Kidney capillary endothelial cell (primary cell): ENCODE measurements at places on chromosomes 12 and 14.

GRCh38 chr12:25058658-25059058 lies 109.8 kb upstream of the BCAT1 start:
- DNase-seq: no peak

- DNase-seq: no peak
These were observed 54.1 kb downstream of the BEGAIN start for GRCh38 chr14:100532906-100533655.

DNA sequence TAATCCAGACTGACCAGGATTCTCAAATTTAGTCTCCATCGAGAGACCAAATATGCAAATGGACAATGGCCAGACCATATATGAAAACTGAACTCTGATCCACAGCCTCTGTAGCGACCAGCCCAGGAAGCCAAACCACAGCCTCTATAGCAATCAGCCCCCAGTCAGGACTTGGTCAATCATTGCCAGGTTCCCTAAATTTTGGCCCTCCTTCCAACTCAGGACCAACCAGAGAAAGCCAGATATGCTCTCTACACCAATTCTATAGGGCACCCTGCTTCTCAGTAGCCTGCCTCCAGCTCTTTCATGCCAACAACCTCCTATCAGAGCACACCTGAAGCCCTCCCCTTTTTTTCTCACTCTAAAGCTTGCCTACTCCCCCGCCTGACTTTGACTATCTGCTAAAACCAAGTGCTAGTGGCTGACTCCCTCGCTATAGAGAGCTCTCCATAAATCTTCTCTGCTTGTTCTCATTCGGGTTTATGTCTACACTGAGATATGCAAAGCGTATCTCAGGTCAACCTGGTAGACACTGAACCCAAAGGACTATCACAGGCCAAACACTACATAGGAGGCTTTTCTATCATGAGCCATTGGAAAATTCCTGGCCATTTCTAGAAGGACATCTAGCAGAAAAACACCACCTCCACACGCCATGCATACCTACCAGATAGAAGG lies 110.5 kb upstream of the FUT8 start:
- no peak for DNase-seq

- no peak for DNase-seq
These were observed 641.9 kb upstream of the FBXO33 start for GRCh38 chr14:40074169-40074568.

DNA sequence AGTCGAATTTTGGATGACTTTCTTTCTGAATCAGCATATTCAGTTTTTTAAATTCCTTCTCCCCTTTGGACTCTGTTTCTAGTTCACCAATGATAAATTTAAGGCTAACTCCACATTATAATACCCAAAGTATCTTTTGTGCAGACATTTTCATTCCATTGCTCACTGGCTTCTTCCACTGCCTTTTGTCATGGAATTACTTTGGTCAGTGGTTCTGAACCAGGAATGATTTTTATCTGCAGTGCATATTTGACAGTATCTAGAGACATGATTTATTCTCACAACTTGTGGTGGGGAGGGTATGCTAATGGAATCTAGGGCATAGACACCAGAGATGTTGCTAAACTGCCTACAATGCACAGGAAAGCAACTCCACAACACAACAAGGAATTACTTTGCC lies 234.4 kb upstream of the PRKD1 start:
- DNase-seq: no peak

- DNase-seq: no peak
These were observed 2.4 kb upstream of the RXYLT1 start for GRCh38 chr12:63777340-63777739.

GRCh38 chr12:64486657-64487056 lies 34.7 kb downstream of the TBK1 start:
- no peak for DNase-seq

GRCh38 chr12:71162832-71163763 lies 5.3 kb upstream of the TSPAN8 start:
- DNase-seq: no peak

GRCh38 chr14:65330416-65330815 lies 82.1 kb upstream of the FUT8 start:
- DNase-seq: no peak

GRCh38 chr12:94807951-94808350 lies 157.6 kb upstream of the TMCC3 start:
- DNase-seq: no peak

- no peak for DNase-seq
These were observed 86.5 kb downstream of the PIWIL1 start for GRCh38 chr12:130423991-130424857.

GRCh38 chr12:104469066-104469465 lies 12.3 kb downstream of the CHST11 start:
- DNase-seq: no peak

GRCh38 chr12:64025174-64025958 lies 180.9 kb downstream of the SRGAP1 start:
- no peak for DNase-seq

DNA sequence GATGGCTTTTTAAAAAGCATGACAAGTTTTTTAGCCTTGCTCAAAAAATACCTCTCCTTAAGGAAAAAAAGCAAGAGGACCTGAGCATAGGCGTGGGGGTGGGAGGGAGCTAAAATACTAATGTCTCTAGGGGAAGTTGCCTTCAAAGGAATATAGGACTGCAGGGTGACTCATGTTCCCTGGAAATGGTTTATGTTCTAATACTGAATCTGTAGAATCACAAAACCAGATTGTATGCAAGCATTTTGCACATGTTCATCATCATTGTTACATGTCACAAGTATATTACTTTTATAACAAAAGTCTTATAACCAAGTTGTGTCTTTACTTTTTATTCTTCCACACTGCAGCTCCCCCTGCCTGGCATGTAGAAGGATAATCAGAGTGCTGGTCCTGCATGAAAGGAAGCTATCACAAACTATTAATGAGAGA lies 36.6 kb downstream of the GPR135 start:
- DNase-seq: peak; percentile 60

DNA sequence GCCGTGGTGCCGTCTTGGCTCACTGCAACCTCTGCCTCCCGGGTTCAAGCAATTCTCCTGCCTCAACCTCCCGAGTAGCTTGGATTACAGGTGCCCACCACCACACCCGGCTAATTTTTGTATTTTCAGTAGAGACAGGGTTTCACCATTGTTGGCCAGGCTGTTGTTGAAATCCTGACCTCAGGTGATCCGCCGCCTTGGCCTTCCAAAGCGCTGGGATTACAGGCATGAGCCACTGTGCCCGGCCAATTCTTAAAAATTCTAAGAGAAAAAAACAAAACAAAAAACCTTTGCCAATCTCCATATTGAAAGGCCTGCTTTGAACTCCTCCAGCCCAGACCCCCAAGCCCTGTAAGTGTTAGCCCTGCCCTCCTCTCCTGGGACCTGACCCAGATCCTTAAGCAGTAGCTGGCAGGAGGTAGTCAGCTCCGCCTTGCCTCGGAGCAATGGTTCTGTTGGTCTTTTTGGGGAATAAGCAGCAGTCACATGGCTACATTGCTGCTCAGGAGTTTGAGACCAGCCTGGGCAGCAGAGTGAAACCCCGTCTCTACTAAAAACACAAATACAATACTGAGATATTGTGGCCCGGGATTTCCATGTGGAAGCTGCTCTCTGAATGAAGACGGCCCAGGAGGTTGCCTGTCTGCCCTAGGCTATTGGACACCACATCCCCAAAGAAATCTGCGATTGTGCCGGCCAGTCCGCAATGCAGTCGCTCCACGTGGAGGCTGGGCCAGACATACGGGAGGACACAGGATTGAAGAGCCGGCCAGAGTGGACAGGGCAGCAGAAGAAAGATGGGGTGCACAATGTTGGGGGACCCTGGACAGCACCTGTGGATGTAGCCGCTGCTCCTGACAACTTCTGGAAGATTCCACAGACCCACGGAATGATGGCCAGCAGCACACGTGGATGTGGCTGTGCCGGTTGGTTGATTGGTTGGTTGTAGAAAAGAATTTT lies 28.8 kb upstream of the BEGAIN start:
- no peak for DNase-seq

DNA sequence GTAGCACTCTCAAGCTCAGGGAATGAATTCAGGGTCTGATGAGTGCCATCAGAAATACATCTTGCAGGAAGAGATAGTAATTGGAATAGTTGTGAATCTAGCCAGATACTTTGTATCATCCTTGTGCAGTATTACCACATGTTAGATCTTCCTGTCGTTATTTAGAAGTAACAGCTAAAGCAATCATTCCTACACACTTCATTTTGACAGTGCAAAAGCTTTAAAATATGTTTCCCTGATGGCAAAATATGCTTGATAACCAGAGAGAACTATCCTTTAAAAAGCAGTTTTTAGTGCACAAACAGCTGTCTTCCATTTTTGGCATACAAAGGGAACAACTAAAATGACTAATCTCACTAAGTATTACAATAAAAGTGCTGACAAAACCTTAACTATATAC lies 149.5 kb upstream of the SLC38A2 start:
- DNase-seq: no peak

GRCh38 chr12:107320033-107320928 lies 226.9 kb upstream of the CRY1 start:
- DNase-seq: no peak

GRCh38 chr12:21248679-21249078 lies 86.0 kb downstream of the SLCO1A2 start:
- peak; percentile 6 for DNase-seq

DNA sequence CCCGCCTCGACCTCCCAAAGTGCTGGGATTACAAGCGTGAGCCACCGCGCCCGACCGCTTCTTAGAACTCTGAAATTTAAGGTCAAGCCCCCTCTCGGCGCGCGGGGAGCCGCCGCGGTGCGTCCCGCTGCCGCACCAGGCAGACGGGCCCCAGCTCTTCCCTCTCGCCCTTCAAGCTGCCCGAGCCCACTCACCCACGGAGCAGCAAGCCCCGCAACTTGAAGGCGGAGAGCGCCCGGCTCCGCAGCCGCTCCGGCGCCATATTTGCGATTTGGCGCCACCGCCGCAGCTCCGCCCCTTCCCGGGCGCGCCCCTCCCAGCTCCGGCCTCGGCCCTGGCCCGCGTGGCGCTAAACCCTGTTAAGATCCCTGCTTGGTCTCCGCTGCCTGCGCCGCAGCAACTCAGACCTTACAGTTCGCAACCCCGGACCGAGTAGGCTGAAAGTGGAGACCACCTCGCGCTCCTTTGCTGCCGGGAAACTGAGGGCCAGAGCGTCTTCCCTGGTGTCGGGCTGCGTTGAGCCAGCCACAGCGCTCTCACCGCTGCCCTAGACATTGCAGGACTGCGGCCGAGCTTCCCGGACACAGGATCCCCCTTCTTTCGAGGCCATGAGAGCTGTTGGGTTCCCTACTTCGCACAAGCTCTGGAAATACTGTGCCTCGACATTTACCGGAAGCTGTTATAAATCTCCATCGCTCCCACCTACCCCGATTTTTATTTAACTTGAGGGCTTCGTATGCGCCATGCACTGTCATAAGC lies at the start of gene POLE2:
Gene POLE2 (minus strand): TSS at position 273 of the 759 bp plus-strand sequence. CDS start 11 bp downstream, at position 262.
- DNase-seq: peak; percentile 65

DNA sequence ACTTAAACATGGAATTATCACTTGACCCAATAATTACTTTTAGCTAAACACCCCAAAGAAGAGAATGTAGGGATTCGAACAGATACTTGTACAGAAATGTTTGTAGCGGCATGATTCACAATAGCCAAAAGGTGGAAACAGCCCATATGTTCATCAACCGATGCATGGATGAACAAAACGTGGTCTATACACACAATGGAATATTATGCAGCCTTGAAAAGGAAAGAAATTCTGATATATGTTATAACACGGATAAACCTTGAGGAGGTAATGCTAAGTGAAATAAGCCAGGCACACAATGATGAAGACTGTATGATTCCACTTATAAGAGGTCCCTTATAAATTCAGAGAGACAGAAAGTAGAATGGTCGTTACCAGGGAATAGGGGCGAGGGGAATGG lies 659.4 kb downstream of the MED13L start:
- no peak for DNase-seq

- no peak for DNase-seq
These were observed 101.7 kb downstream of the KIF21A start for GRCh38 chr12:39341179-39341578.

- no peak for DNase-seq
These were observed 438.1 kb downstream of the IPO8 start for GRCh38 chr12:30257618-30258017.

DNA sequence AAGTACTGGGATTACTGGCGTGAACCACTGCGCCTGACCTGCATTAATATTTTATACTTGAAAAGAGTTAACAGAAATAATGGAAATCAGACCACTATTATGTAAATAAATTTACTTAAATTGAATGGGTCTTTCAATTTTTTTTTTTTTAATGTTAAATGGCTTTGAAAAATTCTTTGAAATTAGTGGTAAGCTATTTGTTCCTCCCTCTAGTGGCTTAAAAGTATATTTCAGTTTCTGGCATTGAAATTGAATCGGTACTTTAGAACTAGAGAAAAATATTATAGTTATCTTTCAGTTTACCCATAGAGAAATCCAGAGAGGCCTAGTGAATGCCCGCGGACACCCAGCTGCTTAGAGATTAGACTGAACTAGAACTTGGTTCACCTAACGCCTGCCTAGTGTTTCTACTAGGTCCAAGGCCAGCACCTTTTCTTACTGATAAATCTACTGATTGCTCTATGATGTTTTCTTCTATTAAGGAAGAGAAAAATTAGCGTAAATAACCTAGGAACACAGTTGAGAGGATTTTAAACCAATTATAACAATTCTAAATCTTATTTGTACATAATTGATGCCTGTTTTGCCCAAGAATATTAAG lies 106.5 kb downstream of the EML1 start:
- peak; percentile 29 for DNase-seq

DNA sequence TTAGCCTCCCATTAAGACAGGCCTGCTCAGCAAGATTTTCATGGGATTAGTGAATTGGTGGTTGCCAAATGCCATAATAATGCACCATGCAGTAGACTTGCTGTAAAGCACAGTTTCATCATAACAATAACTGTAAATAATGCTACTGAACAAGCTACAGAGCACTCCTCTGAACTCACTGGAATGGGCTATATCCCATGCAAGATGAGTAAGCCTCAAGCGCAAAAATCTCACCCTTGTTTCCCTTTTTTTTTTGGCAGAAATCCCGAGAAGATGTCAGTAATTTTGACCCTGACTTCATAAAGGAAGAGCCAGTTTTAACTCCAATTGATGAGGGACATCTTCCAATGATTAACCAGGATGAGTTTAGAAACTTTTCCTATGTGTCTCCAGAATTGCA lies 145.9 kb upstream of the HIF1A start:
- no peak for DNase-seq

- DNase-seq: no peak
These were observed 8.4 kb downstream of the PITPNM2 start for GRCh38 chr12:123142518-123142840.

DNA sequence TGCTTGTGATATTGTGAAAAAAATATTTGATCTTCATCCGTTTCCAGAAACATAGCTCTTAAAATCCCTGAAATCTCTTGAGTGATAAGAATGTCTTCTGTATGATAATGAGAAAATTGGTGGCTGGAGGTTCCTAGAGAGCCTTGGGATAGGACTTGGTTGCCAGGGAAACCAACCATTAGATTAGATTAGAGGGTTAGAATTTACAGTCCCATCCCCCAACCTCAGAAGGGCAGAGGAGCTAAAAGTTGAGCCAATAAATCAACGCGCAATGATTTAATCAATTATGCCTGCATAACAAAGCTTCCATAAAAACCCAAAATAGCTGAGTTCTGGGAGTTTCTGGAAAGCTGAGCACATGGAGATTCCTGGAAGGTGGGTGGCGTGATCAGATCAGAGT lies 10.6 kb downstream of the SEL1L start:
- DNase-seq: no peak
